Osteocyte (in vitro differentiated cells): ENCODE measurements at places on chromosomes 12 and 14. TPM values are rescaled to one million over a fixed set of nuclear protein-coding genes. Genes with fewer than 3 reads are reported as not detected.

DNA sequence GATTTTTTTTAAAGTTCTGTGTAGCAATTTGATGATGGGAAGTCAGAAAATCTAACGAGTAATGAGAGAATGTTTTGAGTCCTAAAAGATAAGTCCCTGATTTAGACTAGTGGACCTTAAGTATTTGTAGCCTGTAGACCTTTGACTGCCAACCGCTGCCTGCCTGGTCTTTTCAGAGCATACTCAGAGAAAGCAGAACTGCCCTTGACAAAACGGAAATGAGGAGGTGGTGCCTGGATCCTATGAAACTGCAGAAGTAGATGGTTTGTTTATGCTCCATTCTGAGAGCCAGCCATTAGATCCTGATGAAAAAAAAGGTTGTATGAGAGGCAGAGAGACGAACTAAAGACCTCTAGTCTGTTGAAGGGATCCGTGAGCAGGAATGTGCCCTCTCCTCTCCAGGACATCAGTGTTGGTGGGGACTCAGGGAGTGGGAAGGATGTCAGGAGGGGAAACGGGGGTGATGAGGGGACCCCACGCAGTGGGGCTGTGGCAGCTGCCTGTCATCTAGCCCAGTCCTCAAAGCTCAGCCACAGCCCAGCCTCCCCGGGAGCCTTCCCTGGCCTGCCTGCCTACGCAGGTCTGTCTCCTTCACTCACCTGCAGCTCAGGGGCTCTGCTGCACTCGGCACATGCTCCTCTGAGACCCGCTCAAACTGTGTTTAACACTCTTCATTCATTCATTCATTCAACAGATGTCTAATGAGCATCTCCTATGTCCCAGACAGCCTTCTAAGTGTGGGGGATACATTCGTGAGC is 447.5 kb downstream of the AACS start:
- no peaks in the 10 kb centered on the region for H3K27me3 ChIP-seq
- no peak overlapping the region for H3K27ac ChIP-seq
- H3K4me3 ChIP-seq, result no peak overlapping the region
- H3K36me3 ChIP-seq, result no peaks in the 10 kb centered on the region
- no peak for DNase-seq
- no peaks in the 10 kb centered on the region for H3K4me1 ChIP-seq

DYRK2 gene
- 24.7 and 28.9 TPM in 2 replicates for total RNA-seq

METTL25 gene
- total RNA-seq, result 8.8 and 9.2 TPM in 2 replicates

SIX1 gene
- total RNA-seq, result 339 and 340 TPM in 2 replicates

DNA sequence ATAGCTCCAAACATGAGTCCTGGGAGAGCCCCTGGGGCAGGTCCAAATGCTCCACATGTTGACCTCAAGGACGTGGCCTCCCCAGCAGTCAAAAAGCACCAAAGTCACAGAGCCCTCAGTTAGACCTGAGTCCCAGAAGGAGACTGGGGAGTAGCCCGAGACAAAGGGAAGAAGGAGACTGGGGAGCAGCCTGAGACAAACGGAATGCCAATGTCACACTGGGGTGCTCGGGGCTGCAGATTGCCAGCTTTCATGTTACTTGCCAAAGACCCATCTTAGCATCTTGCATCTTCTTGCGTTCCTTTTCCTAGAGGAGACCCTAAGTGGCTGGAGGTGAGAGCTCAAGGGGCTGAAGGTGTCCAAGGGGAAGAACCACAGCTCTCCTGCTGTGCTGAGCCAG is 14.9 kb downstream of the PLEKHD1 start:
- H3K27me3 ChIP-seq, result peaks cover 22% of the 10 kb centered on the region
- DNase-seq, result no peak
- no peaks in the 10 kb centered on the region for H3K36me3 ChIP-seq
- no peak overlapping the region for H3K27ac ChIP-seq
- H3K4me3 ChIP-seq, result no peak overlapping the region

- no peak for DNase-seq
- peaks cover 28% of the 10 kb centered on the region for H3K4me1 ChIP-seq
- no peaks in the 10 kb centered on the region for H3K27me3 ChIP-seq
- H3K36me3 ChIP-seq, result no peaks in the 10 kb centered on the region
- H3K4me3 ChIP-seq, result no peak overlapping the region
Observed at GRCh38 chr12:105671720-105672119, 341.2 kb downstream of the C12orf75 start.

- H3K27me3 ChIP-seq, result no peaks in the 10 kb centered on the region
- peak overlapping the region; percentile 30 for H3K4me3 ChIP-seq
- H3K27ac ChIP-seq, result peak overlapping the region; percentile 84
- H3K36me3 ChIP-seq, result no peaks in the 10 kb centered on the region
Observed at GRCh38 chr12:116319898-116320621, 42.6 kb upstream of the MED13L start.

DNA sequence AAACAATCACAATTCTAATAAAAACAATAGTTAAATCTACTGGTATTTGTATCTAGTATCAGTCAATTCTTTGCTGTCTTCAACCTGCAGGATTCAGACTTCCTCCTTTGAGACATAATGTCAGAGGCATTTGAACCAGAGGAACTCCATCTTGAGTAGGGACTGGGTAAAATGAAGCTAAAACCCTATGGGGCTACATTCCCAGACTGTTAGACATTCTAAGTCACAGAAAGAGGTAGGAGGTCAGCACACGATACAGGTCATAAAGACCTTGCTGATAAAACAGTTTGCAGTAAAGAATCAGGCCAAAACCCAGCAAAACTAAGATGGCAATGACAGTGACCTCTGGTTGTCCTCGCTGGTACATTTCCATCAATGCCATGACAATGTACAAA is 48.2 kb upstream of the MAP3K9 start:
- peaks cover 3% of the 10 kb centered on the region for H3K27me3 ChIP-seq
- peaks cover 8% of the 10 kb centered on the region for H3K4me1 ChIP-seq
- no peak overlapping the region for H3K4me3 ChIP-seq

DNA sequence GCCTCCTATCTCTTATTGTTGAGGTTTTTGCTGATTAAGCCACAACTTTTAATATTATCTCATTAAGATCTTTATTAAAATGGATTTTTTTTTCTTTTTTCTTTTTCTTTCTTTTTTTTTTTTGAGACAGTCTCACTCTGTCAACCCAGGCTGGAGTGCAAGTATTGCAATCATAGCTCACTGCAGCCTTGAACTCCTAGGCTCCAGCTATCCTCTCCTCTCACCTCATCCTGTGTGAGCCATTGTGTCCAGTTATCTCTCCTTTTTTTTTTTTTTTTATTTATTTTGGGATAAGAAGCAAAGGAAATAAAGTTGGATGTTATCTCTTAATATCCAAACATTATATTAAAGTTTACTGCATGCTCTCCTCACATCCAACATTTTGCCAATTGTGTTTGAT is 12.7 kb downstream of the VEZT start:
- no peak overlapping the region for H3K4me3 ChIP-seq
- H3K27ac ChIP-seq, result no peak overlapping the region
- H3K4me1 ChIP-seq, result peaks cover 38% of the 10 kb centered on the region
- peaks cover 10% of the 10 kb centered on the region for H3K36me3 ChIP-seq
- H3K27me3 ChIP-seq, result no peaks in the 10 kb centered on the region

- DNase-seq, result no peak
- peaks cover 17% of the 10 kb centered on the region for H3K4me1 ChIP-seq
- peaks cover 34% of the 10 kb centered on the region for H3K36me3 ChIP-seq
- H3K27me3 ChIP-seq, result no peaks in the 10 kb centered on the region
- H3K27ac ChIP-seq, result peak overlapping the region; percentile 38
- H3K4me3 ChIP-seq, result no peak overlapping the region
Observed at GRCh38 chr12:120771097-120771496, 45.5 kb downstream of the ACADS start.

DNA sequence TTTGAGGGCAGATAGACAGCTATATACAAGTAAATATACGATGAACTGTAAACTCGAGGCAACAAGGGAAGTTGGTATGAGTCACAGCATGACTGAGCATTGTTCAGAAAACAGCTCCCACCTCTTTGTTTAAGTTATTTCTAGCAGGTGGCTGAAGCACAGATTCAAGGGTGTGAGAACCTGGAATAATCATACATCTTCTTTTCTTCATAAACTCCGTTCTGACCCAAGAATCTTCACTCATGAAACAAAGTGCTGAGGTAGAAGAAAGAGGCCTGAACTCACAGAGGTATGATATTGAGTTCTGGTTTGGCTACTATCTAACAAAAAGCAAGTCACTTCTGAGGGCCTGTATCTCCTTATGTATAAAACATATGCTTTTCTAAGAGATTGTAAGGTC is 364.1 kb upstream of the KITLG start:
- H3K36me3 ChIP-seq, result no peaks in the 10 kb centered on the region
- no peak for DNase-seq
- H3K4me3 ChIP-seq, result no peak overlapping the region
- H3K27ac ChIP-seq, result no peak overlapping the region
- no peaks in the 10 kb centered on the region for H3K4me1 ChIP-seq

- H3K27me3 ChIP-seq, result peaks cover 37% of the 10 kb centered on the region
- no peak overlapping the region for H3K27ac ChIP-seq
- H3K4me1 ChIP-seq, result no peaks in the 10 kb centered on the region
Observed at GRCh38 chr12:117064596-117064995, 34.6 kb downstream of the TESC start.

CDCA3 gene
- total RNA-seq, result 8.0 and 9.2 TPM in 2 replicates
